ENCODE measurements at places on chromosomes 1 and 21. TPM values are rescaled to one million over a fixed set of nuclear protein-coding genes. Genes with fewer than 3 reads are reported as not detected.

GRCh38 chr1:28983509-28984310 lies 69.3 kb downstream of the EPB41 start:
- DNase-seq = no peak

DNA sequence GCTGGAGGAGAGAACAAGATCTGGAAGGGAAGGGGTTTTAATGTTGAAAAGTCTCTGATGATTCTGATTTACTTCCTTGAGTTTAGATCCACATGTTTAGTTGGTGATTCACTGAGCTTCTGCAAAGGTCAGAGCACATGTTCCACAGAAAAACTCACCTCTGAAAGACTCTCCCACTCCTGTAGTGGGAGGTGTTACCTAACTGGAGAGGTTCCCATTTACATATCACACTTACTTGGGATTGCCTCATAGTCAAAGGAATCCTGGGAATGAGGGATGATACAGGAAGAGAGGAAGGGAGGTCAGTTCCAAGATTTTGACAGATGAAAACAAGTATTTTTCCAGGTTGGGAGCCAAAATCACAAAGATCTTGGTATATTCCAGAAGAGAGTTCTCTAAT lies 2.7 kb upstream of the NTNG1 start:
- DNase-seq = no peak

DNA sequence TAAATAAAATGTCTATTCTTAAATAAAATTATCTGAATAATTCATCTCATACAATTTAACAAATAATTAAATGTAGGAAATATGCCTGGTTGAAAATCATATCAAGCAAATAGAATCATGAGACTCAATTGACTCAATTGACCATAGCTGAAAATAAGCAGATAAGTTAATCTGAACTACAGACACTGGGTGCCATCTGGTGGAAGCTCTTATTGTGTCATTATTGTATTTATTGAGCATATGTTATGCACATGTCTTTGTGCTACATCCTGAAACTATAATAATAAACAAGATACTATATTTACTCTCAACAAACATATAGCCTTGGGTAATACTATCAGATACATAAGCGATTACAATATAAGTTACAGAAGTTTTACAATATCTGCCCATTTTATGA lies 41.0 kb downstream of the BRINP3 start:
- DNase-seq = peak; percentile 30

DNA sequence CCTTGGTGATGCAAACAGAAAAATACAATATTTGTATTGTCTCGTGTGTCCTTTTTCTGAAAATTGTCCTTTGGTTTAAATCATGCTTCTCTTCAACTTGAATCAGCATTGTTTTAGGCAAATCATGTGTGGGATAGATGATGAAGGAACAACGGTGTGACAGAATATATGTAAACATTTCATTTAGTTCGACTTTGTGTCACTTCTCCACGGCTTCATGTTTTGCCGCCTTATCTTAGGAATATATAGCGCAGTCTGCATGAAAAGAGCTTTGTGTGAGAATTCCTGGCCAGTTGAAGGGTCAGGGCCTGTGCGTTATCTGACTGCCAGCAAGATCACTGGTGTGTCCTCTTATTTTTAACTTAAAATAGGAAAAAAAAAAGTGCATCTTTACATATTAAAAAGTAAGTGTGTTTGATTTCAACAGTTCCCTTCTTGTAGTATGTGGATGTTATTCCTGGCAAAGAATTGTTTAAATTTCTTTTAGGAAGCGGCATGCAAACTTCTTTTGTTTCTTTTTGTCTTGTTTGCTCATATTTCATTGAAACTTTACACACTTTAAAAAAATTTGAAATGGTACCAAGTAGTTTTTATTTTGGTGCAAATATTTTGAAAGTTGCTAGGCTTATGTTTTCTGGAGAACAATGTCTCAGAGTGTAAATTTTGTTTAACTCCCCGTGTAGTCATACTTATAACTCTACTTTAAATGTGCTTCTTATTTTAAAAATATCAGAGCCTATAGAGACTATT lies 465.2 kb downstream of the USP25 start:
- no peak for DNase-seq

GRCh38 chr1:227654858-227655752 lies 80.0 kb downstream of the JMJD4 start:
- no peak for DNase-seq

- no peak for DNase-seq
These were observed 176.1 kb downstream of the GALNT2 start for GRCh38 chr1:230243146-230243545.

DNA sequence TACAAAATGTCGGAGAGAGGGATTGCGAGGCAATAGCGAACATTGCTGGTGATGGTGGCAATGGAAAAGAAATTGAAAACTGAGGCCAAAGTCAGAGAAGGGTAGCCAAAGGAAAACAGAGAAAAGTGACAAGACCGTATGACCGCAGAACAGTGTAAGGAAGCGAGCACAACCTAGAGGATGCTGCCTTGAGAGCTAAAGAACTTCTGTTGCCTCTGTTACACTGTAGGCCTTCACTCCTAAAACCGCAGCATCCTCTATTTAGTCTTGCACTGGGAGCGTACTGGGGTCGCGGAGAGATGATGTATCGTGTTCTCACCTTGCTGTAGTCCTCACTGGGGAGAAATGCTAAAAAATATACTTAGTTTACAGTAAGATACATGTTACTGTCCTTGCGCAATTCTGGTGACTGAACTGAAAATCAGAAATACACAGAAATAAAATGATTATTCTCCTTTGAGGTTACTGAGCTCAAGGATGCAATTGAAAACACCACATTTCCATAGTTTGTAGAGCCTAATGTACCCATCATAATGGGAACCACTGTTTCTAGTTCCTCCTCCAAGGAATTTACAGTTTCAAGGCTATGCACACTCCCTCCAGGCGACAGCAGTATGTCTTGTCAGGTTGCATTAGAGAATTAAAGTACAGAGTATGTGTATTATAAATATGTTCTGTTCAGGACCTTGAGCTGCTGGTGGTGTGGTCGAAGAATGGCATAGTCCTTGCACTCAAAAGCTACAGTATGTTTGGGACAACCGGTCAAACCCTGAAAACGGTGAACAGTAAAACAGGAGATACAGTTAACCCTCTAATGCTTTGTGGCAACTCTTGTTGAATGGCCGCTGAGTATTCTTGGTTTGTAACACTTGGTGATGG lies 1.3 kb downstream of the NEK7 start:
- no peak for DNase-seq

FAM110D gene
- polyA plus RNA-seq = not detected

IL20 gene
- not detected for polyA plus RNA-seq

LRRC71 gene
- not detected for polyA plus RNA-seq

DNAI4 gene
- polyA plus RNA-seq = 2.2 TPM

All from AG04450 (cell line).